Left colon (tissue), 2 donors: ENCODE measurements at places on chromosomes 6 and 20.

DNA sequence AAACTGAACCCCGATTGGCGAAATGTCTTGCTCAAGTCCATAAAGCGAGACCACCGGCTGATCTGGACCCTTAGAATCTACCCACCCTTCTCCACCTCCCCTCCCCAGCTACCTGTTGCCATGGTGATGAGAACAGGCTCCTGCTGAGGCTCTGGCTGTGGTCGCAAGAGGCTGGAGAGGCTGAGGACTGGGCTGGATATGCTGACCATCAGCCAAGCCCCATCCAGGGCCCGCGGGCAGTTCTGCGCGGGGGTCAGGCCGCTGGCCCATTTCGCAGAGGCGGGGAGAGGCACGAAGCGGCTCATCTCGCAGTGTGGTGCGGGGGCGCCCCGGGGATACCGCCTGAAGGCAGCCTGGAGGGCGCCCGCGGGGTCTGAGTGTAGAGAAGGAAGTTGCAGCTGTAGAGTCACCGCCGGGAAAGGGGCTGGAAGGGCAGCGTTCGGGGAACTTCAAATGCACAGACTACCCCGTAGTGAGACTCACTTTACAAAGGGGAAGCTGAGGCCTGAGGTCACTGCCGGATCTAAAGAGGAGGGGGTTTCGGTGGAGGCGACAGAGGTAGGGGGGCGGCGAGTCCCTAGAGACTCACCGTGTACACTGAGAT is 671 bp downstream of the TAPBP start:
- no peak for DNase-seq

DNA sequence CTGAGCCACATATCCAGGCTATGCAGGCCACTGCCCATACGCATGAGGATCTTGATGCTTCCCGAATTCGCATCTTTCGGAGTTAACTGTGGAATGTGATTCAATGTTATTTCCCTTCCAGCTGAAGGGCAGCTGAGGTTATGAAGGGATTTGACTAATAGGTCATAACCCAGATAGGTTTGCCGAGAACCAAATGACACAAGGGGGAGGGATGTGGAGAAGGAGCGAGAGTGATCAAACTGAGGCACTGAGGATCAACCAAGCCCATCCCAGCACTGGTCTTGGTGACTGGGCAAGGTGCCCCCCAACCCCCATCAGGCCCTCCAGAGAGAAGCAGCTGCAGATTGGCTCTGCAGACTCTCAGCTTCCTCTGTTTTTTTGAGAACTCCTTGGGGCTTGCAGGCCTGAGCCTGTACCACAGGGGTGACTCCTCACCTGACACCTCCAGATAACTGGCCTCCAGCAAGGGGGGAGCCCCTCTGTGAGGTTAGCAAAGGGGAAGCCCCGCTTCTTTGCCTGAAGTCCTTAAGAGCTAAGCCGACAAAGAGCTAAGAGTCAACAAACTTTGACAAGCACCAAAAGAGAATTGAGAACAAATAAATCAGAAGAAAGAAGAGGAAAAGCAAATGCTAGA is 185.9 kb downstream of the PDE7B start:
- peak; percentile 25 for DNase-seq

DNA sequence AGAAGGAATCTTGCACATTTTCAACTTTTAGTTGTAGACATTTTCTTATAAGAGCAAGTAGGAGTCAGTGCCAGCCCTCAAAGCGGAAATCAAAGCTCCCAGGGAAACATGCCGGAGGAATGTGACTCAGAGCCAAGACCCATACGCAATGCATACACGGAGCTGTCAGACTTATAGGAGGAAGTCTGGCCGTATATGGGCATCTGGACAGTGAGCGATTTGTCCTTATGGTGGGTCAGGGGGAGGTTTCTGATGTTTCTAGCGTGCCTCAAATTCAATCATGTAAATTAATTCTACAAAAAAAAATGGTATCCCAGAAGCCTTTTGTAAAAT is 3.6 kb upstream of the CCN2 start:
- peak; percentile 68 for DNase-seq

DNA sequence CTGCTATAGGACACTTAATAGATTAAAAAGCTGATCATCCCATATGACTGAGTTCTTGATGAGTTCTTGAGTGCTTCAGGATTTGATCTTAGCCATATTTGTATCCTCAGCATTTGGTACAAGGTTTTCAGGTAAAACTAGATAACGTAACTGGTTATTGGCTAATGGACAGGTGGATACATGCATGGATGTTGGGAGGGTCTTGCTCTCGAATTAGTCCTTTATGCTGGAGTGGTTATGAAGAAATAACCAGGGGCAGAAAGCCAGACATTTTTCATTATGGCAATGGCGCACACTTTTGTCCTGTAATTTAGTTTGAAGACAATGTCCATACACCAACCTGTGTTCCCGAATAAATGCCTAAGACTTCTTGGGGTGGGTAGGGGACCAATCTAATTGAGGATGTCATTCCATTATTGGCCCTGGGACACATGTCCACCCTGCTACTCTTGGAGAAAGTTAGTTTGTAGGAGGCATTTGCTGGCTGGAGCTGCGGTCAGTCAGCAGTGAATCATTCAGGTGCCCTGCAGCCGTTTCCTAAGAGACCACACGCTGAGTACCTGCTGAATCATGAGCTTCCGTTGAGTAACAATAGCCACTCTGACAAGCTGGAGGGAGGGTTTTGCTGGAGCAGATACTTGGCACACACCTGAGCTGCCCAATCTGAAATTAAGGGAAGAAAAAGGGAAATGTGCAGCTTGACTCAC is 194.4 kb downstream of the FOXA2 start:
- DNase-seq, result no peak

DNA sequence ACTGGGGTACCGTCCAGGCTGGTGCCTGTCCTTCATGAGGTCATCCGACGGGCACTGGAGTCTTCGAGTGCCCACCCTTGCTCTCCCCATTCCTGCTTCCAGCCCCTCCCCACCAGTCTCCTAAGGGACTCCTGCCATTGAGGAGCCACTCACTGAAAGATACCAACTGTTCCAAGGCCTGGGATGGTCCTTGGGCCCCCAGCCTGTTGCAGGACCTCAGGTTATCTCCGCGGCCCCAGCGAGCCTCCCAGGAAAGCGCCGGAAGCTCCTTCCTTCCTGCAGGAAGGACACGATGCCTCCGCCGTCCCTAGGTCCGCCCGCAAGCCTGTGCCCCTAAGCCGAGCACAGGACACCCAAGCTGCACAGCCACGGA is 1.2 kb downstream of the NKAIN4 start:
- no peak for DNase-seq

DNA sequence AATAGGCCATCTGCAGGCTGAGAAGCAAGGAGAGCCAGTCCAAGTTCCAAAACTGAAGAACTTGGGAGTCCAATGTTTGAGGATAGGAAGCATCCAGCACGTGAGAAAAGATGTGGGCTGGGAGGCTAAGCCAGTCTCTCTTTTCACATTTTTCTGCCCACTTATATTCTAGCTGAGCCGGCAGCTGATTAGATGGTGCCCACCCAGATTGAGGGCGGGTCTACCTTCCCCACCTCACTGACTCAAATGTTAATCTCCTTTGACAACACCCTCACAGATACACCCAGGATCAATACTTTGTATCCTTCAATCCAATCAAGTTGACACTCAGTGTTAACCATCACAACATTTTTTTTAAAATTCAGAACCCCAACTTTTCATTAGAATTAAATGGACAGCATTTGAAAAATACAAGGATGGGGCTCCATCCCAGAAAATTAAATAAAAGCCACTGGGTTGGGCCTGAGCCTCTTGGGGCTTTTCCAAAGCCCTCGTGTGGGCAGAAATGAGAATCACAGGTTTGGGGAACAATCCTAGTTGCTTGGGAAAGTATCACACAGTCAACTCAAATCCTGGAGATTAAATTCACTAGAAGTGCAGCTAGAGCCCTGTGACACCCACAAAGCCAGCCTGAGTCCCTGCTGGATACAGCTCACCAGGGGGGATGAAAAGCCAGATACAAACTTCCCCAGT is 2.2 kb downstream of the CLDN20 start:
- no peak for DNase-seq
